ENCODE measurements at places on chromosomes 12 and 14. TPM values are rescaled to one million over a fixed set of nuclear protein-coding genes. Genes with fewer than 3 reads are reported as not detected.

GRCh38 chr14:75053396-75054291 lies 2.4 kb upstream of the MLH3 start:
- no peak for DNase-seq

- no peak for DNase-seq
These were observed 326.7 kb downstream of the DPF3 start for GRCh38 chr14:72567226-72567625.

DNA sequence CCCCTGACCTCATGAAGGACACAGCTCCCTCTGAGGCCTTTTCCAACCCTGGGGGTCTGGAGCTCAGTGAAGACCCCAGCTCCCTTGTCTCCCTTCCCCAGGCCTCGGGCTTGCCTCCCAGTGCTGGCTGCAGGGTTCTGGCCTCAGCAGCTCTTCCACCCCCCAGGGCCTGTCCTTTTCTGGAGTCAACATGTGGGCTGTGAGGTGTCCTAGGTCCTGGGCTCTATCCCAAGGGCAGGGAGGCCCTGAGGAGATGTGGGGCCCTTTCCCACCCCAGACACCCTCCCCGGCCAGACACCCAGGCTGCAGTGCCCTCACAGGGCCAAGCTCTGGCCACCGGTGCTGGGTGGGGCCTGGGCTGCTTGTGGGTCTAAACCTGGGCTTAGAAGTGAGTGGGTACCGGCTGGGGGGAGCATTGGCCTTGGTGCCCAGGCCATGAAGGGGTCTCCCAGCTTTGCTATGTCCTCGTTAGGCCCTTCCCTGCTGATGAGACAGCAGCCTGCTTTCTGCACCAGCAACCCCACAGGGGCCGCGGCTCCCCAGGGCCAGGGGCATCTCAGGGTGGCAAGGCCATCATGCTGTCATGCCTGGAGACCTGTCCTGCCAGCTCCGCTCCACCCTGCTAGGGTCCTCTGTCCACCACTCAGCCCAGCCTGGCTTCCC lies 2.7 kb upstream of the CRIP2 start:
- DNase-seq: no peak

DNA sequence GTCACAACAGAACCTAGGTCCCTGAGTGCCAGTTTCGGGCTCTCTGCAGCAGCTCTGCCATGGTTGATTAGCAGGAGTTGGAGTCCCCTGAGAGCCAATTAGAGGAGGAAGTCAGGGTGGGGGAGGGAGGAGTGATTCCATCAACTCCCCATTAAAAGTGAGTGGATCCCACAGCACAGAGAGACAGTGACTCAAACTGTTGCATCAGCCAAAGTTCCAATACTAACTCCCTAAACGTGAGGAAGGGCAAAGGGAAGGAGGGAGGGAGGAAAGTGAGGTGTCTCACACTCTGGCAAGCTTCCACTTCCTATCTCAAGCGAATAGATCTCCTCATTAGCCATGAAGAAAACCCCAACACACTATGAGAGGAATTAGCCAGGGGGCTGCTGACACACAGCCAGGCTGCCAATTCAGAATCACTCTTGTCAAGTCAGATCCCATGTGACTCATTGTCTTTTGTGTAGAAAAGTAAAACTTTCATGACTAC lies 23.6 kb downstream of the OR11H4 start:
- DNase-seq: no peak

GRCh38 chr12:47823422-47824086 lies 3.9 kb upstream of the HDAC7 start:
- DNase-seq: peak; percentile 3

- no peak for DNase-seq
These were observed 19.1 kb downstream of the BBOF1 start for GRCh38 chr14:74038020-74038859.

GRCh38 chr12:112466011-112466422 lies 47.3 kb downstream of the PTPN11 start:
- DNase-seq: no peak

DNA sequence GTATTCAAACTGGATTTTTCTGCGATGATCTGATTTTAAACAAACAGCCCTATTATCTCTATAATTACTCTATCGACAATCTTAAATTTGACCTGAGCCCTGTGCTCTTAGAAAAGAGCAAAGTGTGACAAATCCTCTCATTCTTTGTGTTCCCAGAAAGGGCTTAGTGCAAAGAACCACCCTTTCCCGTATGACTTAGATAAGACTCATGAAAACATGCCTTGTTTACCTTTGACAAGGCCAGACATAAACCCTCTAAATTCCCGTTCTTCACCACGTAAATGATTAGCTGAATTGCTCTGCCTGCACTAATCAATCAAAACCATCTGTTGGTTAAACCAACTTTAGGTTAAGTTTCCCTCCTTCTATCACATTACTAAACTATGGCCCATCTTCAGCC lies 285.7 kb upstream of the SEL1L start:
- no peak for DNase-seq

- DNase-seq: no peak
These were observed 51.1 kb upstream of the CRY1 start for GRCh38 chr12:107144441-107144840.

DNA sequence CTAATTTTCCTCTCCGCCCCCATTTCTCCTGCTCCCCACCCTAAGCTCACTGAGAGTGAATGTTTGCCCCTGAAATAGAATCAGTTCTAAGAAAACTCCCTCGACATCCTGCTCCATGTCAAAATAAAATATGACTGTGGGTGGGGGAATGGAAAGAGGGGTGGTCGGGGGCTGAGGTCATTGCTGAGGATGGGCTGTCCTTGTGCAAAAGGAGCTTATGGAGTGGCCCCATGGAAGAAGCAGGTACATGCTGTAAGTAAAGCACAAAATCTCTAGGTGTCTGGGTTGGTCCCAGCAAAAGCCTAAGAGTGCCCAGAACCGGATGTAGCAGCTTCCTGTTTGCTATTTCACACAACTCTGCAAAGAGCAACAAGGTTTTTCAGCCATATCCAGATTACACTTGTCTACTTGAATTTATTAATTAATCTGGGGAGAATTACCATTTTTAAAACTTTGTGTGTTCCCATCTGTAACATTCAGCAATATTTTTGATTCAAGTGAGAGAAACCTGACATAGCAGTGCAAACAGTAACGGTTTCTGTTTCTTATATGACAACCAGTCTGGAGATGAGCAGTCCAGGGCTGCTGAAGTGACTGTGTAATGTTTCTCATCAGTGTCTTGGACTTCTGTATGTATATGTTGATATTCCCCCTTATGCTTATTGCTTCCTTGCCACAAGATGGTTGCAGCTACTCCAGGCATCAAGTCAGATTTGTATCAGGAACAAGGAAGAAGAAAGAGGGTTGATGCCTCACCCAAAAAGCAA lies 40.4 kb upstream of the GZMB start:
- DNase-seq: no peak

DNA sequence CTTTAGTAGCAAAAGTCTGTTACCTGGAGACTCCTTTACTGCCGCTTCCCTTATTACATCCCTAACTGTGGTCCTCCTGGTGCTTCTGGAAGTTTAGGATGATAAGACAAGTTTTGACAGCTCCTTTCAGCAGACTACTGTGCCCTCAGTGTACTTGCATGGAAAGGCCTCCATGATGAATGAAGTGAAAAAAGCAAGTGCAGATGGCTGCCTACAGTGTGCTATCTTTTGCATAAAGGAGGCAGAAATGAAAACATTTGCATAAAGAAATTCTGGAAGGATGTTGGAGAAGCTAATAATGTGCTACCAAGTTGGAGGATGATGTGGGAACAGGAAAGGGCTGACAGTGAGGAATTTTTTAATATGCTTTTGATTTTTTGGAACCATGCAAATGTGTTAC lies 4.5 kb downstream of the TCTN2 start:
- no peak for DNase-seq

GRCh38 chr12:130506844-130507243 lies 169.2 kb downstream of the PIWIL1 start:
- no peak for DNase-seq

DNA sequence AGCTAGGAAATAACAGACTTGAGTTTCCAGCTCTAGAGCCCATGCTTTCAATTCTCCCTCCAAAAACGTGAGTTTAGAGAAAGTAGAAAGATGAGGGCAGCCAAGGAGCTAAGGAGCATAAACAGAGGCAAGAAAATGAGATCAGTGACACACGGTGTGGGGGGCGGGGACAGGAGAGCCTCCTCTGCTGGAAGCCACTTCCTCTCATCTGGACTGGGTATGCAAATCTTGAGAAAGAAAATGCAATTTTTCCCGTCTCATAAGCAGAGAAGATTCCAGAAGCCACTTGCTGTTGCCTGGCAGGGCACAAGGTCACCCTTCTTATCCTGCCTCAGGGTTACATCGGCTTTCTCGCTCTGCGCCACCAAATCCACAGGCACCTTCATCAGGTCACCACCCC lies 6.0 kb downstream of the OR10P1 start:
- no peak for DNase-seq

- no peak for DNase-seq
These were observed 43.5 kb downstream of the IGF1 start for GRCh38 chr12:102436867-102437266.

DNA sequence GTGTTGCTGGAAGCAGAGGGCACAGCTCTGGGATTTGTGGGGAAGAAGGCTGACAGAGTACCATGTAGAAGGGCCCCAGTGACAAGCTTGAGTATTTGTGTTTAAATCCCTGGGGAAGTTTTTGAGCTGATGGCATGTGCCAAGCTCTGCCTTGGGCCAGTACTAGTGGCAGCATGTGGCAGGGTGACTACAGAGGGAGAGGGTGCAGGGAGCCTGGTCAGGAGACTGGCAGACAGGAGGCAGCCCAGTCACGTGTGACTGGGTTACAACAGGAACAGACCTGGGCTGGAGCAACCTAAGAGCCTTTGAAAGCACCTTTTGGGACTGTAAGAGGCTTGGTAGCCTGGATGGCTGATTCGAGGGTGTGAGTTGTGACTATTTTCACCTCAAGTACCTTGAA lies 112.1 kb downstream of the TSPAN9 start:
- no peak for DNase-seq

- no peak for DNase-seq
These were observed 150.6 kb upstream of the TBX3 start for GRCh38 chr12:114834621-114835020.

- DNase-seq: no peak
These were observed 4.9 kb upstream of the NEMF start for GRCh38 chr14:49857427-49858003.

GRCh38 chr14:80475074-80475473 lies 263.8 kb upstream of the DIO2 start:
- DNase-seq: no peak

- DNase-seq: no peak
These were observed 5.7 kb downstream of the CACNA2D4 start for GRCh38 chr12:1912580-1913376.

DNA sequence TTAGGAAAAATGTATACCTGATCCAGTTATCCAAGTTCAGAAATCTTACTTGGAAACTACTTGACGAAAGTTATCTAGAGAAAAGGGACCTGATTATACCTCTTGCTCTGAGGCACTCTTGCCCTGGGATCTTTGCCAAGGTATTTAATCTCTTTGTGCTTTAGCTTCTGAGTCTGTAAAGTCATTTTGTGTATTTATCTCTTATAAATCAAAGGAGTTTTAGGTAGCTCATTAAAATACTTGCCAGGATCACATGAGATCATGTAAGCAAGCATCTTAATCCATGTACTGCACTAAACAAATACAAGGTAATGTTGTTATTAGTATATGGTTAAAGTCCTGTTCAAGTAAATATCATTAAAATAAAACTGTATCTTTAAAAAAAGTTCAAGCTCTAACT lies 147.5 kb downstream of the IPO8 start:
- DNase-seq: no peak

DNA sequence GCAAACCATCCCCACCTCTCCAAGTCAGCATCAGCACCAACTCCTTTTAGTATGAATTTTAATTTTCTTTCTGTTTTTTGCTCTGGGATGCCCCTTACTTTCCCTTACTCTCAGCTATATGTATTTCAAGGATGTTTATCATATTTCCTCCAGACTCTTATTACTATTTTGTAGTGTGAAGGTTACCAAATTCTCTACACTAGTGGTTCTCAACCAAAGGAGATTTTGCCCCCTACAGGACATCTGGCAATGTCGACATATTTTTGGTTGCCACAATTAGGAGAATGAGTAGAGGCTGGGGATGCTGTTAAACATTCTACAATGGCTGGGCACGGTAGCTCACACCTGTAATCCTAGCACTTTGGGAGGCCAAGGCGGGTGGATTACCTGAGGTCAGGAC lies 29.1 kb upstream of the SOS2 start:
- no peak for DNase-seq

DNA sequence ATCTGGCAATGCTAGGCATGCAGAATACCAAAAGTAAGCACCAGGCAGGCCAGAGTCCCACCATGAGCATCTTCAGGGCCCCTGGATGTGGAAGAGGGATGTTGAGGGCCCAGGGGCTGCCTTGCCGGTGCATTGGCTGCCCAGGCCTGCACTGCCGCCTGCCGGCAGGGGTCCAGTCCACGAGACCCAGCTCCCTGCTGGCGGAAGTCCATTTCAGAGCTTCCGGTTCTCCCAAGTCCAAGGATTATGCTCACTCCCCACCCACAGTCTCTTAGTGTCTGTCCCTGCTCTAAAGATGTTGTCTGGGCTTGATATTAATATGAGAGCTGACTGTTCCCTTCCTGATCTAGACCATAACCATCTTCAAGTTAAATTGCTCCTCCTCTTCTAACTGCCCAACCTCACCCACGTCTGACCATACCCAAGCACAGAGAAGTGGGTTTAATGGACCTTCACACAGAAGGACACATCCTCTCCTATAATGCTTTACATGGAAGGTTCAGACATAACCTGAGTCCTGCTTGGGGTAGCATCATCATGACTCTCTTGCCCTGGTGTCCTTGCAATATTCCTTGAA lies 117.4 kb downstream of the DAD1 start:
- no peak for DNase-seq

- DNase-seq: no peak
These were observed 1.4 kb downstream of the CHPT1 start for GRCh38 chr12:101698800-101699347.

GRCh38 chr12:93176165-93176564 lies 201.6 kb upstream of the NUDT4 start:
- DNase-seq: no peak

The AKAP3 gene
- 0.65 TPM for total RNA-seq

The C14orf119 gene
- total RNA-seq: 56.8 TPM

The MGAT4C gene
- total RNA-seq: 0.02 TPM

The TPPP2 gene
- total RNA-seq: not detected

The SDSL gene
- 9.4 TPM for total RNA-seq

The HOXC10 gene
- total RNA-seq: not detected

The SRP54 gene
- 54.4 TPM for total RNA-seq

The REM2 gene
- total RNA-seq: not detected

The WNT5B gene
- total RNA-seq: 74.4 TPM

The KRT3 gene
- total RNA-seq: not detected

The CCDC175 gene
- total RNA-seq: not detected

The SLC8A3 gene
- 0.17 TPM for total RNA-seq

The MORN3 gene
- 0.15 TPM for total RNA-seq

The AKAP5 gene
- total RNA-seq: 4.2 TPM
